ENCODE measurements at places on chromosomes 5 and 9.

GRCh38 chr9:89304834-89305188, 6.2 kb upstream of the CKS2 start:
- DNase-seq, result no peak

GRCh38 chr5:141785711-141786110, 92.5 kb downstream of the PCDH1 start:
- DNase-seq, result no peak

GRCh38 chr9:124132671-124133147, 121.1 kb downstream of the LHX2 start:
- no peak for DNase-seq

DNA sequence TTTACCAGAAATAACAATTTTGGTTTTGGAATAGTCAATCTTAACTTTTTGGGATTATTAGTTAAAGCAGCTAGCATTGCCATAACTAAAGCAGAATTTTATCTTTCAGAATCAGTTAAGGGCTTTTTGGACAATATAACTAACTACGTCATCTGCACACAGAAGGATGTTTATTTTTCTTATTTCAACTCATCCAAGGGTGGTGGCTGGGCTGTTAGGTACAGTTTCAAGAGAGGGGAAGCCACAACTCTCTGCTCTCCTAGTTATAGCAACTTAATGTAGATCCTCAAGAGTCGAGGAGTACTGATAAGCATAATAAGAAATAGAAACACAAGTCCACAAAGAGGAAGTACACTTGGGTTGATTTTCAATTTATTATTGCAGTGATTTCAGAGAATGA, 65.6 kb downstream of the ANKRD55 start:
- DNase-seq, result no peak

DNA sequence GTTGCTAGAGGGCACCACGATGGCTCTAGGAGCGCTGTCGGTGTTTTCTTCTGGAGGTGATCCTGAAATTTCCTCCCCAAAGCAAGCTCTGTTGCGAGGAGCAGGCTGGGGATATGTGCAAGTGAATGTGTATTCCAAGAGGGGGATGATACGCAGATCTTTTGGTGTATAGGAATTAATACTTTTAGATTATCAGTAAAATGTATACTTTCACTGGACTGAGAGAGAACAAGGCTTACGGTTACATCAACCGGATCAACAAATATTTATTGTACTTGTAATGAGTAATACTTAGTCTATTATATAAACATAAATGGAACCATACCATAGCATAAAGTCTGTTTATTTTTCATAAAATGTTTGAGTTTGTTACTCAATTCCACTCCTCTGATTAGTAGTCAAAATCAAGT, 632 bp upstream of the PRKAA1 start:
- no peak for DNase-seq

- DNase-seq, result no peak
These were observed 15.7 kb downstream of the SQSTM1 start for GRCh38 chr5:179836225-179837019.

GRCh38 chr5:112210430-112211005, 208.6 kb downstream of the EPB41L4A start:
- DNase-seq, result peak; percentile 9

DNA sequence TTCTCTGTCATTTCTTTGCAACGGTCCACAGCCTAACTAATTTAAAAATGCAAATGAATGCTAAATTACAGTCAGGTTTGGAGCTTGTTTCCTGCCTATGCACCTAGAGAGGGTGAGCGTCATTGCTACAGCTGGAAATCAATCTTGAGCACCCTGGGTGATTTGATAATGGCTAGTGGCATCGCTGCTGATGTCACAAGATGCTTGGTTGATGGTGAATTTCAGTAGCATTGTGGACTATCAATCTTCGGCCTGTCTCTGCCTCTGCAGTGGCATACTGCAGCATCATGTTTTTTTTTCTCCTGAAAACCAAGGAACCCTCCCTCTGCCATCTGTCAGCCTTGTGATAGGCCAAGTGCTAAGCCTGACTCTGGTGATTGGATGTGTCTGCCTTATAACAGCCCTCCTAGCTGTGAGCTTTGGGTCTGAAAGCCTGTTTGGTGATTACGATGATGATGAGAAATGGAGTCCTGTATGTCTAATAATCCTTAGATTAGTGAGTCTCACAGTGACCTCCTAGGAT, 75.3 kb downstream of the NMUR2 start:
- no peak for DNase-seq

DNA sequence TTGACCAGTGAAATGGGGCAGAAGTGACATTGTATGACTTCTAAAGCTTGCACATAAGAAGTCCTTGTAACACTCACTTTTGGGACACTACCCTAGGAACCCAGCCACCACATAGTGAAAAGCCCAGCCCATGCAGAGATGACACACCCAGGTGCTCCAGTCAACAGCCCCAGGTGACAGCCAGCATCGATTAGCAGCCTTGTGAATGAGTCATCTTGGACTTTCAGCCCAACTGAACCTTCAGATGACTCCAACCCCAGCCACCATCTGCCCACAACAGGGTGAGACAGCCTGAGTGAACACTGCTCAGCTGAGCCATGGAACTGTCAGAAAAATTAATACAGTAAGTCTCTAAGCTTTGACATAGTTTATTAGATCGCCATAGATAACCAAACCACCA, 458.6 kb downstream of the ZSWIM6 start:
- no peak for DNase-seq

DNA sequence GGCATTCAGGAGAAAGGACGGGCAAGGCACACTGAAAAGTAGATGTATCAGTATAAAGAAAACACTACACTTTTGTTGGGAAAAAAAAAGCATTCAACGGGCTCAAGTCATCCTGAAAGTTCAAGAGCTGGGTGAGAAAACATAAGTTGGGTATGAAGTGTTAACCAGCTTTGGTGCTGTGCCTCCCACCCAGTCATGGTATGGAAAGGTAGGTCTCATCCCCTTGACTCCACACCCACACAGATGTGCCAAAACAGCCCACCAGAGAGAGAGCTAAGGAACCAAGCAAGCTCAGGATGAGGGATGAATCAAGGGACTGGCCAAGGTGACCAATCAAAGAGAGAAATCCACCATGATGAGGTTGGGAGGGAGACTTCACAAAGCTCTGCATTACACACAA, 54.7 kb downstream of the ESM1 start:
- DNase-seq, result no peak

- no peak for DNase-seq
These were observed 23.2 kb downstream of the PRUNE2 start for GRCh38 chr9:76882686-76883085.

GRCh38 chr9:8962084-8962483, 1162.5 kb upstream of the DMAC1 start:
- DNase-seq, result no peak

GRCh38 chr9:94623253-94623652, 16.1 kb downstream of the FBP1 start:
- DNase-seq, result no peak

All from NCI-H1105 (cell line).